ENCODE measurements at places on chromosomes 7 and 10.

GRCh38 chr10:101007099-101007711, 7.6 kb downstream of the LZTS2 start:
- no peak for DNase-seq

GRCh38 chr7:64755865-64756264, 38.4 kb upstream of the ZNF138 start:
- DNase-seq, result no peak

DNA sequence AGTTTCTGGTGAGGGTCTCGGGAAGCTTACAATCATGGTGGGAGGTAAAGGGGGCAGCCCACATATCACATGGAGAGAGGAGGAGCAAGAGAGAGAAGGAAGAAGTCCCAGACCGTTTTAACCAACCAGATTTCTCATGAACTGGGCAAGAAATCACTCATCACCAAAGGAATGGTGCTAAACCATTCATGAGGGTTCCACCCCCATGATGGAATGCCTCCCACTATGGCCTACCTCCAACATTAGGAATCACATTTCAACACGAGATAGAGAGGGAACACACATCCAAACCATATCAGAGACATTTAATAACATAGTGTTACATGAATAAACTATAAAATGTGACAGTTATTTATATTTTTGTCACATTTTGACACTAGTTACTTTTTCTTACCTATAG, 214.8 kb upstream of the MAGI2 start:
- DNase-seq, result no peak

DNA sequence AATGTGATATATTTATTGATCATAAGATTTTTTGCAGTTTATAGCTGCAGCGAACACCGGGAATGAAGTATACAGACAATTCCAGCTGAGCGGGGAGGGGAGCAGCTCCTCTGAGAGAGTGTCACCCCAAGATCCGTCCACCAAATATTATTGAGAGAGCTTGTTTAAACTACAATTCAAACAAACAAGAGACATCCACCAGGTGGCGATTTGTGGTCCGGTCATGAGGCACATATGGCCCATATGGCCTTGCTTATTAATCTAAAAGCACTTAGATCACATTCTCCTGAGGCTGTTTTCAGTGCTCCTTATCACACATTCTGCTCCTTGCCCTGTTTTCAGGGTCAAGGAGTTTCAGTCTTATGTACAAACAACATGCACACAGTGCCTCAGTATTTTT, 83.1 kb downstream of the THSD7A start:
- no peak for DNase-seq

DNA sequence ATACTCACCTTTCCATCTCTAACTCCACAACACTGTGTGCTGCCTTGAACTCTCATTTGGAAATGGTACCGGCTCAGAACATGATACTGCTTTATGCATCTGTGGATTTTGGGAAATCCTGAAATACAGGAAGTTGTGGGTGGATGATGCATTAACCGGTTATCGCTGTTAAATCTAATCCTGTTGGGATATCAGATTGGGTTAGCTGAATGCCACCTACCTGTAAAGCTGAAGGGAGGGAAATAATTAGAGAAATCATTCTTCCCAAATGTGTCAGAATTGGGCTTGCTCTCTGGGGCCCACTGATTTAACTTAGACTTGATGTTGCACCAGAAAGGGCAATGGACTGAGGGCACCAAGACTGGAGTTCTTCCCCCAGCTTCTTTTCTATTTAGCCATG, 54.0 kb downstream of the CH25H start:
- no peak for DNase-seq

GRCh38 chr7:141671705-141672496, 30.1 kb downstream of the DENND11 start:
- no peak for DNase-seq

GRCh38 chr7:76260171-76260703, 42.2 kb upstream of the HSPB1 start:
- DNase-seq, result no peak

- DNase-seq, result no peak
These were observed 1.4 kb downstream of the HYAL4 start for GRCh38 chr7:123846217-123846891.

DNA sequence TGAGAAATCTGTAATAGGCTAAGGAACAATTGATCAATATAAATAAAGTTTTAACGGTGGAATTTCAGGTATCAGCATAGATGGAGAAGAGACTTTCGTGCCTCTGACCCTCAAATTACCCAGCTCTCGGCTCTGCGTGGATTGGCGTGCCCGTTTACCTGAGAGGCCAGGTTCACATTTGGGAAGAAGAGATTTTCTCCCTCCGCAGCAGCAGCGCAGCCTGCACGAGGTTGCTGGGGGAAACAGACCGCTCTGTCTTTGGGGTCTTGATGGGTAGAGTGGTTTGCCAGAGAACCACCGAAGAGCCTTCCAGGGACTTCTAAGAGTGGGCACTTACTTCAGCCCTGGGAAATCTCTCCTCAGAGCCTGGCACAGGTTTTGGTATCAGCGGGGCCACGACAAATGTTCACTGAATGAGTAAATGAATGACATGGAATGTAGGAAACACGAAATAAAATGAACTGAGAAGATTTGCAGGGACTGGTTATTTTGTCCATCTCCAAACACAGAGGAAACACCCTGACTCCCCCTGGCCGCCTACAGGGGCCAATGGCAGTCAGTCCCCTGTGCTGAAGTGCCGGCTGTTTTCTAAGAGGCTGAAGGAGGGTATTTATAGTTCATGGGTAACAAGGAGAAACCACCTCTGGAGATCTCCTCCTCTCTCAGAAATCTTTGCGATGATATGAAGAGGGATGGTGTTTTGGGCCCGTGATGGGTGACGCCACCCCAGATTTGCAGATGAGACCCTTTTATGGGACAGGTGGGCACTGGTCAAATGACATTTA, 338.5 kb downstream of the ADARB2 start:
- no peak for DNase-seq
